Spinal cord (tissue), 10 donors: ENCODE measurements at places on chromosomes 7 and 10. TPM values are rescaled to one million over a fixed set of nuclear protein-coding genes. Genes with fewer than 3 reads are reported as not detected.

DNA sequence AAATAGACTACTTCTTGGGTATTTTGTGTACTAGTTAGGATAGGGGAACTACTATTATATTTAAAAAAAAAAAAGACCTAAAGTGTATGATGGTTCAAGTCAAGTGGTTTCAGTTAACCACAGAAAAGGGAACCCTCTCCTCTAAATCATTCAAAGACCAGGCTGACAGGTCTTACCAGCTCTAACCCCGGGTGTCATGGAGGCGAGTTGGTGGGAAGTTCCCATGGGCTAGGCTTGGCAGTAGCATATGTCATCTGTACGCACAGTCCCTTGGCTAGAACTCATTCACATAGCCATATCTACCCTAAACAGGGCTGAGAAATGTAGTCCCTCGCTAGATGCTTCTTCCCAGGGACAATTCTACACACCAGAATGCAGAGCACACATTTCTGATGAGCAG is 37.7 kb upstream of the KCNMA1 start:
- no peak for DNase-seq

The DEPP1 gene
- 9.6 TPM for polyA plus RNA-seq

The POM121L12 gene
- polyA plus RNA-seq, result not detected

DNA sequence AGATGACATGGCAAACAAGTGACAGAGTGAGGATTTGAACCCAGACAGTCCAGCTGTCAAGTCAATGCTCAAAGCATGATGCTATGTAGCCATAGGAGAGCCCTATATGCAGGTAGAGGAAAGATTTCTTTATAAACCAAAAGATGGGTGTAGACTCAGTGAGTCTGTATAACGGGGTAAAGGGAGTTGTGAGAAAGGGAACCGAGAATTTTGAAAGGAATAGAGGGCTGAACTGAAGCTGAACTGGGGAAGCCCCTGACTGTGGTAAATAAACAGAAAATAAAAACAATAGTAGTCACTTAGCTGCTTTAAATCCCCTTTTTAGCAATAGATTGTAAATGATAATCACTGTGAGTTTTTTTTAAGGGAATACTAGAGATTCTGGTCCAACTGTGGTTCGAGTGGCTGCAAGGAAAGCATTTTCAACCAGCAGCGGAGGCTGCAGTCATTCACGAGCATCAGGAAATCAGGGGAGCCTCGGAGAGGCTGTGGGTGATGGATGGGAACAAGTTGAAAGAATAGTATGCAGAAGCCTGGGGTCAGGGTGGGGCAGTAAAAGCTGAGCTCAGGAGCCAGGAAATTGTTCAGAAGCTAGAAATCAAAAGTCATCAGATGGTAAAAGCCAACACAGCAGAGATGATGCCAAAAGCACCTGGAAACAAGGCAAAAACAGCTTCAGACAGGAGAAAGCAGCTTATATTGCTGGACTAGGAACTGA is 393.5 kb downstream of the GFRA1 start:
- DNase-seq, result peak; percentile 50

The NUDT13 gene
- 2.4 TPM for polyA plus RNA-seq

- DNase-seq, result no peak
Measured at GRCh38 chr10:76017026-76017732, 585.8 kb downstream of the LRMDA start.

- no peak for DNase-seq
Measured at GRCh38 chr7:50205011-50205410, 99.5 kb upstream of the IKZF1 start.

GRCh38 chr10:29239569-29240472 is 49.0 kb upstream of the LYZL1 start:
- DNase-seq, result no peak

The LIPM gene
- 0.21 TPM for polyA plus RNA-seq

DNA sequence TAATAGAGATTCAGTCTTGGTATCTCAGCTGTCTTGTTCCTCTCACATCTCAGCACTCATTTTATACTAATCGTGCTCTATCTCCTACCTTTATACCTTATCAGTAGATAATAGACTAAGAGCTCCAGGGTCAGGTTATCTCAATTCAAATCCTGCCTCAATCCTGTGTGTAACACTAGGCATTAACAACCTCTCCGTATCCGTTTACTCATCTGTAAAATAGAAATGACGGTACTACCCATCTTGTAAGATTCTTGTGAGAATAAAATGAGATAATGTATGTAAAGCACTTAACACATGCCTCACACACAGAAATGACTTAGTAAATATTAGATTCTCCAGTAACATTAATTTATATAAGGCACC is 622 bp upstream of the P4HA1 start:
- no peak for DNase-seq

GRCh38 chr10:117188371-117188770 is 8.9 kb upstream of the KCNK18 start:
- no peak for DNase-seq

GRCh38 chr7:44087911-44088838 is 5.8 kb upstream of the POLM start:
- DNase-seq, result no peak

The IFIT3 gene
- 4.9 TPM for polyA plus RNA-seq

The TTYH3 gene
- 218 TPM for polyA plus RNA-seq

GRCh38 chr7:129827467-129827990 is 125.2 kb downstream of the UBE2H start:
- DNase-seq, result no peak

DNA sequence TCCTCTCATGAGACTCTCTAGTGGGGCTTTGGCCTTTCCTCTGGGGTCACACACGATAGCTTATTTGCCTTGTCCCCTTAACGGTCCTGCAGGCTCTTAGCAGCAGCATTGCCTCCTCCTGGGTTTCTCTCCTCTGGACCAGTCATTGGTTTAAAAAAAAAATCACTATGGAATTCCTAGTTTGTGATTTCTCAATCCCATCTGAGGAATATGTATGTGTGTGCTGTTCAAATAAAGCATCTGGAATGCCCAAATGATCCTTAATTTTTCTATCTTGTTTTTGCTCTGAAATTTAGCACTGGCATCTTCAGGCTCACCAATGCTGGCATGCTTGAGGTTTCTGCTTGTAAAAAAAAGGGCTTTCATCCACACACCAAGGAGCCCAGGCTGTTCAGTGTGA is 30.5 kb downstream of the ACTA2 start:
- no peak for DNase-seq

GRCh38 chr7:35032166-35032565 is 5.1 kb downstream of the DPY19L1 start:
- DNase-seq, result no peak

DNA sequence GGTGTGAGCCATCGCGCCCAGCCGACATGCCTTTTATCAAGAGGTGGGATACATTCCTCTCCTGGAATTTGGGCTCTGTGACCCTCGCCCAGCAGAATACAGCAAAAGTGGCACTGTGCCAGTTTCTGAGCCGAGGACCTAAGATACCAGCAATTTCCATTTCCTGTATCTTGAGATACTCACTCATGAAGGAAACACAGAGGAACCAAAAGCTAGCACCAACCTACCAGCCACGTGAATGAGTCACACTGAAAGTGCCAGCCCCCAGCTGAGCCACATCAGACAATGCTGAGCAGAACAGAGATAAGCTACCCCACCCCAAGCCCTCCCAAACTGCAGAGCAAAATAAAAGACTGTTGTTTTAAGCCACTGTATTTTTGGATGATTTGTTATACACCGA is 56.3 kb downstream of the CACUL1 start:
- no peak for DNase-seq

DNA sequence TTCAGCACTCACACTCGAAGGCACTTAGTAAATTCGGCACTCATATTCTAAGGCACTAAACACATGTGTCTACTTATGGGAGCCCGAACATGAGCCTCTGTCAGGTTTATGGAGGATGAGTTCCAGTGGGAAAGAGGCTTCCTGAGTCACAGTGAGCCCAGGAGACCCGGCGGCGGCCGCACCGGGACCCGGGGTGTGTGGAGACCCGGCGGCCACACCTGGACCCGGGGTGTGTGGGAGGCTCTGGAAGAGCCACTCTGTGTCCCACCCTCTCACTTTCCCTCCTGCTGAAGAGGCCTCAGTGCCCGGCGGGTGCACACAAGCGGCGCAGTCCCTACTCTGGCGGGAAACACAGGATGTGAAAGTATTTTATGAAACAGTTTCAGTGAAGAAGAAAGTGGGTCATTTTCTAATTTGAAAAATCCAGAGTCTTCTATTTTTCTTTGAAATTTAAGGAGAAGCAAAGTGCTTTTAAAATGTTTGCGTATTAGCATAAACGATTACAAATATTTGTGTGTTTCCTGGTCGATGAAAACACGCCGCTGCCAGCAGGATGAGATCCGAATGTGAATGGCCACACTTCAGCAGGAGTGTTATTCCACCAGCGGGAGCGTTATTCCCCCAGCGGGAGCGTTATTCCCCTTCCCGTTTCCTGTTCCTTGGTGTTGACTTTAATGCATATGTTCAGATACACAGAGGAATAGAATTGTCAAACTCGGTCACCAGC is 625.1 kb downstream of the DNAJB6 start:
- DNase-seq, result no peak

DNA sequence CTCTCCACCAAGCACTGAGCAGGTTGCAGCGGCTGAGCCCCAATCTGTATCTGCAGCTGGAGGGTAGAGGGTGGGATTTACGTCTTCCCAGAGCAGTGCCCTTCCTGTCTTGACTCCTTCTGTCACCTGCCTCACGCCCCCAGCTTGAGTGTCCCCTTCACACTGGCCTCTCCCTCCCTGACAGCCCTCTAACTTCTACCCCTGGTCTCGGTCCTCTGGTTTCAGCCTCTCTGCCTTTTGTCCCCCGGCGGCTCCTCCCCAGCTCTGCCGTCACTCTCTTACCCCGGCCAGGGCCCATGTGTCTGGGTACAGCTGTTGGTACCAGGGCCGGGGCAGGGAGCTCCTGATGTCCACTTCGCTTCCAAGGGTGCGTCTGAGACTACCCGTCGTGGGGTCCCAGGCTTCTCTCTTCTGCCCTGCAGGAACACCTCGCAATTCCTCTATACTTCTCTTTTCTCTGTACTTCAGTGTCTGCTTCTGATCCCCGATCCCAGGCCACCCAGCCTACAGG is 654 bp downstream of the MUC3A start:
- no peak for DNase-seq

DNA sequence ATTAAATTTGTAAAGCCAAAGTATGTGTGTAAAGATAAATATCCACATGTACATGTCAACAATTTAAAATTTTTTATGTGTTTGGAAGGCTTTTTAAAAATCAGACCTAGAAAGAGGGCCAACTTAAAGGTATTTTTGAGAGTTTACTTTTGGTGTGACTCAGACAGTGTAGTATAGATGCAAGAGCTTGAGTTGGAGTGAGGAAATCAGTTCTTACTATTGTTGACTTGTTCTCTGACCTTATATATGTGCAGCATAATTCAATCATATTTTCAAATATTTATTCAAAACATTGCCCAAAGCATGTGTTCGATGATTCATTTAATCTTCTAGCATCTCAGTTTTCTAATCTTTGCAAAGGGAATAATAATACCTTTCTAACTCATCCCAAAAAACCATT is 243.7 kb upstream of the PRKCQ start:
- DNase-seq, result no peak

DNA sequence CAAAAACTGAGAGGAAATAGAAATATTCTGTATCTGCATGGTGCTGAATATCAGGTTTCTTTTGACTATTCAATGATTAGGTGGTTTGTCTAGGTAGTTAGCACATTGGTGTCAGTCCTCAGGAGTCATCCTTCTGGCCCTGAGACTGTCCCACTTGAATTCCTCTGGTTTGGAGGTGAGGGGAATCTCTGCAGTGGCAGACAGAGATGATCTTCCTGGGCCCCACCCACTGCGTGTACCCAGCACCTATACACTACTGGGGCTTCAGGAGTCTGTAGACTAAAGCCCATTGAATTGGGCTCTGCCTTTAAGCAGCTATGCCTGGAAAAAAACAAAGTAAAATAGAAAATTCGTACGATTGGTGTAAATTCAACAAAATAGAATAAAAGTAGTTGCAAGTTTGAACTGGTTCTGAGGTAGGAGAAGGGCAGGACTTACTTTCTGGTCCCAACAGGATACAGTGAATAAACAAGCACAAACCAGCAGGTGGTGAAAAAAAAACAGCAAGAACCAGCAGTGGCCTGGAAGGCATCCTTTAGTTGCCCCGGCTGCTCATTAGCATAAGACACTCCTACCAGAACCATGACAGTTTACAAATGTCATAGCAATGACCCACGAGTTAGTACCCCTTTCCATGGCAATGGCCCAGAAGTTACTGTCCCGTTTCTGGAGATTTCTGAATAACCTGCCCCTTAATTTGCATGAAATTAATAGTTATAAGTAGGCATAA is 1.7 kb downstream of the LIPM start:
- DNase-seq, result no peak

The LBX1 gene
- 26.0 TPM for polyA plus RNA-seq

GRCh38 chr10:112475575-112476218 is 28.7 kb downstream of the VTI1A start:
- DNase-seq, result peak; percentile 53

DNA sequence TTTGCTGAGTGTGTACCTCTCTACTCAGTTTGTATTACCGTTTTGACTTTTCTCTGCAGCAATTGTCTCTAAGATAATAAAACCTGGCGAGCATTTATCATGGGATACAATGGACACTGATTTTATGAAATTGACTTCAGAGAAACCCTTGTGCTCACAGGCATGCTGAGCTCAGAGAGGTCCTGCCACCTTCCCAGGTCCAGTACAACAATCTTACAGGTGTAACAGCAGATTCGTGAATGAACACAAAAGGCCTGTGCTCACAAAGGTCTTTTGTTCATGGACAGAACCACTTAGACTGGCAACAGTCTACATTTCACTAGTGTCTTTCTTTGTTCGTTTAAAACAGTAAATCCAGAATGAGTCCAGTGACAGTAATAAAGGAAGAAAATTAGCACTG is 43.2 kb downstream of the HECW1 start:
- no peak for DNase-seq

- no peak for DNase-seq
Measured at GRCh38 chr7:87885018-87885417, 8.7 kb downstream of the DBF4 start.

GRCh38 chr7:4093483-4093882 is 588.6 kb upstream of the FOXK1 start:
- no peak for DNase-seq

The PDZD7 gene
- polyA plus RNA-seq, result 10.9 TPM

DNA sequence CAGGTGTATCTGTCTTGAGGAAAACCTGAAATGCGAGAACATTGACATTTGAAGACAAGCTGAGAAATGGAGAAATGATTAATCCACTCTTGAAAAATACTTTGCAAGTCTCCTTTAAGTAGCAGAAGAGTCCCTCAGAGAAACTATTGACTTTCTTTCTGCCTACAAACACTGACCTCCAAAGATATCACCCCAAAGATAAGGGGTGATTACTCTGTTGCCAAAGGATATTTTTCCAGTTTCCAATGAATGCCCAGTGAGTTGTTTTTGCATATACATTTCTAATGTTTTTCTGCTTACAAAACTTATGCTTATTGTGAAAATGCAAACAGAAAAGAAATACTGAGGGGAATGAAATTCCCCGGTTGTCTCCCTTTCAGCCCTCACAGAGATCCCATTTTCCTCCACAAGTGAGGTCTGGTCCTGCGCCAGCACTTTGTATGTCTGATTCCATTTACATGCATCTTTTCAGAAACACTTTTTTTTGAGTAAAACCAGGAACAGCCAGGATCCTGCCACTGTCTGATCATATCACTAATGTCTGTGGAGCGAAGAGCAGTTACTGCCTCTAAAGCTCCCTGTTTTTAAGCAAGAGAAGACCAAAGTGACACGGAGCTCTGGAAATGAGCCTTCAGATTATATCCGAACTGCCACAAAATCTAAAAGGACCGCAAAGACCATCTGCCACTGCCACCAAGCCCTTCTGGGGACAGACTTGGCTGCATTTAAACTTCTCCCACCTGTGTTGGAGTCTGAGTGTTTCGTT is 82.9 kb upstream of the PDCD4 start:
- DNase-seq, result no peak

GRCh38 chr7:155620497-155620896 is 24.0 kb upstream of the RBM33 start:
- no peak for DNase-seq

- DNase-seq, result no peak
Measured at GRCh38 chr10:113643183-113643582, 20.7 kb downstream of the NRAP start.
